ENCODE measurements at places on chromosomes 2 and 18.
A peak's percentile ranks its signal among the peaks of the same experiment; 100 is the strongest.

- DNase-seq = peak; percentile 90
Observed at GRCh38 chr2:218995972-218996711, 2.9 kb upstream of the CRYBA2 start.

- DNase-seq = no peak
Observed at GRCh38 chr2:37090019-37090477, 5.7 kb downstream of the GPATCH11 start.

DNA sequence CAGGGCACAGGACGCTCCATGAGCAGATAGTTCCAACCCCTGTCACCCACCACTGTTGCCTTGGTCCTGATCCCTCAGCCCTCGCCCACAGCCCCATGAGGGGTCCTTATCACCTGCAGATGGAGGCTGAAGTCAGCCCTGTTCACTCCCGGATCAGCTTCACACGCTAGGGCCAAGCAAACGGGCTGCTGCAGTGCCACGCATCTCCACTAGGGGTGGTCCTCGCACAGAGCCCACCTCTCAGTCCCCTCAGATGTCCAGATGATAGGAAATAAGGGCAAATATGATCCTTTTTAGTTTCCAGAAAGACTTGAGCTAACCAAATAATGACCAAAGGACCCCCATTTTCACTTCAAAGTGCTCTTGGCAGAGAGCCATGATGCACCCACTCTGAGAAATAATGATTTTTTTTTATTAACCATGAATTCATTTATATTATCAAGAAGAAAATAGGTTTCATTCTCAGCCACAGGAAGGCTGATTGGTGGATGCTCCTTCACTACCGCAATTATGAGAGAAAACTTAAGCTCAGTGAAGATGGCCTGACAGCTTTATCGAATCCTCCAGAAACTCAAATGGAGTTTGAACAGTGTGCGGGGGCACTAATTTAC, 71.9 kb upstream of the KLHL29 start:
- DNase-seq = peak; percentile 41

DNA sequence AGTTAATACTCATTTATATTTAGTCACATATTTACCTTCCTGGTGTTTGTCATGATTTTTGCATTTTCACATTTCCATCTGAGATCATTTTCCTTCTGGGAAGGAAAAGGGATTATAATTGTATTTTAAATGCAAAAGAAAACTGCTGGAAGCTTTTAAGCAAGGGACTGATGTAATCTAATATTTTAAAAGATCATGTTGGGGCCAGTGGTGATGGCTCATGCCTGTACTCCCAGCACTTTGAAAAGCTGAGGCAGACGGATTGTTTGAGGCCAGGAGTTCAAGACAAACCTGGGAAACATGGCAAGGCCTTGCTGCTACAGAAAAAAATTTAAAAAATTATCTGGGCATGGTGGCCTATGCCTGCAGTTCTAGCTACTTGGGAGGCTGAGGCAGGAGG, 149.0 kb downstream of the MIB1 start:
- no peak for DNase-seq

GRCh38 chr2:190571686-190572085, 37.2 kb upstream of the NEMP2 start:
- no peak for DNase-seq

GRCh38 chr18:3012136-3013023, 564 bp downstream of the LPIN2 start:
- DNase-seq = peak; percentile 26

- no peak for DNase-seq
Observed at GRCh38 chr2:134131681-134132489, 122.0 kb upstream of the MGAT5 start.

- no peak for DNase-seq
Observed at GRCh38 chr2:84856787-84857186, 24.1 kb downstream of the TRABD2A start.

GRCh38 chr2:65742977-65743376, 310.6 kb upstream of the SPRED2 start:
- no peak for DNase-seq

DNA sequence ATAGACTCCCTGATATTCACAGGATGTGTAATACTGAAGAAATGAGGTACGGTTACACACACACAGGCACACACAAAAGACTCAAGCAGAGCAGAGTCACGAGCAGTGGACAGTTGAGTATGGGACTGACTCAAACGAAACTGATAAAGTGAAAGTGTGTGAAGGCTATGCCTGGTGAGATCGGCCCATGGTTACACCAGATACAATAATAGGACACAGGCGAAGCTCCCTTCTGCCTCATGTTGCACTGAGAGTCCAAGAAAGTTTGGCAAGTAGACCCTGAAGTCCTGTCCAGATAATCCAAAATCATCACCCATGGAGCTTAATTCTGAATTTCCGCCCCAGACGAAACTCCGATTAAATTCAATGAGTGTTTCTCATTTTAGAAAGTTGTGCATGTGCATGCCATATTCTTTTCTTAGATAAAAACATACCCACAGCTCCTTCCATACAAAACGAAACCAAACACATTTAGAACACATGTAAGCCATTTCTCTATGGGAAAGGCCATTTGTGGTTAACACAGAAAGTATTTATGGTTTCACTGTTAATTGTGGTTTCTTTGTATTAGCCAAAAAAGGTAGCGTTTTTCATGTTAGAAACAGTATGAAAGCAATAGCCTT, 567.6 kb downstream of the PLCL1 start:
- DNase-seq = no peak

DNA sequence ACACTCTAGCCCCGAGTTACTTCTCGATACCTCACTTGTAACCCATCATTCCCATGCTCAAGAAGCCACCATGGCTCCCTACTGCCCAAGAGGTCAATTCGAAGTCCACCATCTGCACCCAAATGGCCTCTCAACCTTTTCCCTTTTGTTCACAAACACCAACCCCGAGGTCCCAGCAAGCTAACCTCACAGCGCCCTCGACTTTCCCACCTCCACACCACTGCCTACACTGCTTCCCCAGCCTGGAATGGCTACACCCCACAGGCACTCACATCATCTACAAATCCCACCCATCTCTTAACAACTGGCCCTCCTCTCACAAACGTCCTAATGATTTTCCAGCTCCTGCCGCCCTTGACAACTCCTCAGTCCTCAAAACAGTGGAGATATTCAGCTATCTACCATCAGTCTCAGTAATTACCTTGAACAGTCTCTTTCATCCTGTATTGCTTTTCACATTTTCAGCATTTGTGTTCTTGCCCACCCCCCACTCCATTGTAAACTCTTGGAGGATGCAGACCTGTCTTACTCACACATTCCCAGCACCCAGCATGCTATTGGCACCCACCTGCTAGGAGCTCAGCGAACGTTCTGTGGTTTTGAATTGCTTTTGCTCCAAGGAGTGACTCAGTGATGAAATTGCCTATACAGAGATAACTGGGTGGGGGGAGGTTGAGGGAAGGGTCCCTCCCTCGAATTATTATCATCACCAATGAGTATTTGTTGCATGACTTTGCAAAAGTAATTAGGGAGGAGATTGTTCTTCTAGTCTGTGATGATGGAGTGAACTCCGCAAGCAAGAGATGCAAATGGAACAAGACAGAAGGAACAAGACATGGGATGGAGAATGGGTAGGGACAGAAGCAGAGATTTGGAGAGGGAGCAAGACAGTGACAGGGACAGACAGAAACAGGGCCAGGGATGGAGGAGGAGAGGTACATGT, 106.8 kb downstream of the CYP26B1 start:
- no peak for DNase-seq

DNA sequence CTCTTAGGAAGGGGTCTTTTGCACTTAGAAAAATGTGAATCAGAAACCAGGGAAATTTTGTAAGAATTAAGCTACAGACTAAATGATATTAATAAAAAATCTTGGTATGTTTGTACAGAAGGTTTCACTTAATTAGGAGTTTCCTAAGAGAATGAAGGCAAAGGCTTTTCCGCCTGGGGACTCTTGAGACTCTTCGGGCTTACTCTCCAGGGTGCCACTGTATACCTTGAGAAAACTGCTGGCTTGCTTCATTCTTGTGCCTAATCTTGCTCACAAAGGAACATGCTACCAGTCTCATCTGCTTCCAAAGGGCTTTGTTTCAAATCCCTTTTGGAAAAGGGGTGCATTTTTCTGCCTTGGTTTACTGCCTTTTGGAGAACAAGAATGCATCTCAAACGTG, 49.5 kb downstream of the ACTR2 start:
- DNase-seq = no peak

- DNase-seq = peak; percentile 63
Observed at GRCh38 chr2:160321006-160321405, 120.9 kb upstream of the ITGB6 start.

DNA sequence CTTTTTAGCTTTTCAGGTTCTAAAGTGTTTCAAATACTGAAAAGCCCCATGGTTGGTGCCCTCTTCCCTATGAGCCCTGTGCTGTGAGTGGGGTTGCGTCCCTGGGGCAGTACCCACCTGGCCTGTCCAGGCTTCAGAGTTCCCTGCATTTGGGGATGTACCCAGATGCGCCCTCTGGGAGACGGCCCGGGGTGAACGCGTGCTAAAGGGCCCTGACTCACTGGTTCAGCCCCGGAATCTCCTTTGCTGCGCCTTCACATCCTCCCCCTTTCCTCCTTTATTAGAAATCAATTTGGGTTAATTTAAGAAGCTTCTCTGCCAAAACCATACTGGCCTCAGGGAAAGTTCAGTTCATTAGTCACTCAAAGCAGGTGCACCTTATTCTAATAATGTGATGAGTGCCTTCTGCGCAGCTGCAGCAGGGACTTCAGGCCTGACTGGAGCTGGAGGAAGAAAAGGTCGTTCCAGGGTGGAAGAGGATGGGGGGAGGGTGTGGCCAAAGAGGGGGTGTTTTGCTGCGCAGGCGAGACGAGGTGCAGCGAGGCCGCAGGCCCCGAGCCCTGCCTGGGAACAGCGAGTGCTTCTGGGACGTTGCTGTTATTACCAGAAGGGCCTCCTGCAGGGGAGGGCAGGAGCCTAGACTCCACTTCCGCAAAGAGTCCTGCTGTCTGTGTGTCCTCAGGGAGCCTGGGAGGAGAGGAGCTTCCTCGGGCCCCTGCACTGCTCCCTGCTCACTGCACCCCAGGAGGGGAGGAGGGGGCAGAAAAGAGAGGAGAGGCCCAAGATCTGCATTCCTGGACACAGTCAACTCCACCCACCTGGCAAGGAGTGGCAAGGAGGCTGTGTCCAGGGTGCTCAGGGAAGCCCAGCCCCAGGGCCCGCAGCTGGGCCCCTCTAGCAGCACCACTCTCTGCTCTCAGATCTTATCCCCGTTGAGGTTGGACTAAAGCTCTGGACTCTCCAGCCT, 223.2 kb upstream of the PXDN start:
- no peak for DNase-seq

DNA sequence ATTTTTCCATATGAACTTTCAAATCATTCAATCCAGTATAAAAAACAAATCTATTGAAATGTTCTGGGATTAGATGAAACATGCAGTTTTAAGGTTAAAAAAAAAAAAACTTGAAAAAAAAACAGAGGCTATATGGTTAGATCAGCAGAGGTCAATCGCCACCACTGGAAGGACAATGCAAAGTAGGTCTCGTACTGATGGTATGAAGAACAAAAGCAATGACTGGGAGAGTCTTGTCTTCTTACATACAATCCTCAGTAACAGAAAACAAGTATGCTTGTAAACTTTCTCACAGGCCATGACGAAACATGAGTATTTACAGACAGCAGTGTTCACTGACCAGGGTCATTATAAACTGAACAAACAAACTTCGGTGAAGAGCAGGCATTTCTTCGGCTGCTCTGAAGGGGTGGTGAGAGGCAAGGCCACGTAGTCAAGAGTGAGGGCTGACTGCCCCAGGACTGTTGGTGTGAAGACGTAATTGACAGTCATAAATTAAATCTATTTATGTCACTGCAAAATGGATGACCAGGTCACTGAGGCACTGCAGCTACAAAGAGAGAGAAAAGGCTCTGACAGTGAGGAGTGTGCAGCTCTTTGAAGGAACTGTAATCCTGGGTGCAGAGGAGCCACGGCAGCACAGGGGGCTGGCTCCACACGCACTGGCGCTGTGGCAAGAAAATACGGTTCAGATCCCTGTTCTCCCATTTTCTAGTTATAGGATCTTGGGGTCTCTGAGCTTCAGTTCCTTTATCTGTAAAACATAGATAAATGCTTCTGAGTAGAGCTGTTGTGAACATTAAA, 60.0 kb downstream of the NXPH2 start:
- DNase-seq = no peak

- peak; percentile 55 for DNase-seq
Observed at GRCh38 chr18:58091099-58091611, 47.1 kb downstream of the NEDD4L start.

DNA sequence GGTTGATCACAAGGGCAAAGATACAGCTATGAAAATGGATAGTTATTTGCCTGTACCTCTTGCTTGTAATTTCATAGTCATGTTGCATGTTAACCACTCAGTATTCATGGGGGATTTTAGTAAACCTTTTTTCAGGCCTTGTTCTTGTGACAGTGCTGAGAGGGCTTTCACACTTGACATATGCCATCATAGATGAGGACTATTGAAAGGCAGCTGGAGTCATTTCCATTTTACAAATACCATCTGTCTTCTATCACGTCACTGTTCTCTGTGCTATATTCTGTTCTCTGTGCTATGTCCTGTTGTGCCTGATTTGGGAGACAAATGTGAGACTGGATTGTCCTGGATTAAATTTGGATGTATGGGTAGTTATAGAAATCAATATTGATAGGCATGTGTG, 131.7 kb downstream of the LYPD6B start:
- DNase-seq = no peak

- DNase-seq = no peak
Observed at GRCh38 chr2:23550553-23550952, 165.6 kb downstream of the KLHL29 start.

DNA sequence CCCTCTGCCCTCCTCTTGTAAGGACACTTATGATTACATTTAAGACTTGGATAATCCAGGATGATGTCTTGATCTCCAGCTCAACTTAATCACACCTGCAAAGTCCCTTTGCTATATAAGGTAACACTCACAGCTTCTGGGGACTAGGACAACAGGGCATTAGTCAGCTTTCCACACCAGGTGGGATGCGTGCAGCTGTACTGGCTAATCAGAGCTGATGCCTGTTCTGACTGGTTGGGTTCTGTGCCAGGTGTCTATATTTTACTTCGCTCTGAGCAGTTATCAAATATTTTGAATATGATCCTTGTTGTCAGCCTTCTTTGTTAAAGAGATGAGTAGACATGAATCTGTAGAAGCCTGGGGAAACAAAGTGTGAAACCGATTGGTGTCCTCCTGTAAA, 115.5 kb upstream of the ATP8B1 start:
- no peak for DNase-seq

DNA sequence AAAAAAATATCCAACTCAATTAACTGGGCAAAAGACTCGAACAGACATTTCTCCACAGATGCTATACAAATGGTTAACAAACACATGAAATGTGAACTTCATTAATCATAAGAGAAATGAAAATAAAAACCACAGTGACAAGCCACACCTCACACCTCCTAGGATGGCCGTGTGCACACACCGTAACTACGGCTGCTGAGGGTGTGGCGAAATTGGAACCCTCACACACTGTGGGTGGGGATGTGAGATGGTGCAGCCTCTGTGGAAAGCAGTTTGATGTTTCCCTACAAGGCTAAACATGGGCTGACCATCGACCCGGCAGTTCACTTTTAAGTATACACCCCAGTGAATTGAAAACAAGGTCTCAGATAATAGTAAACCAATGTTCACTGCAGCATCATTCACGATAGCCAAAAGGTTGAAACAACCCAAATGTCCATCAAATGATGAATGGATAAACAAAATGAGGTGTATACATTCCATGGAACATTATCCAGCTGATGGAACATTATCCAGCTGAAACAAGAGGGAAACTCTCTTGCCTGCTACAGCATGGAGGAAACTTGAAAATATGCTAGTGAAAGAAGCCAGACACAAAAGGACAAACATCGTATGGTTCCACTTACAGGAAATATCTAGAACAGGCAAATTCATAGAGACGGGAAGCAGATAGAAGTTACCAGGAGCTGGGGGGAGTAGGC, 32.2 kb downstream of the ZAP70 start:
- DNase-seq = no peak

GRCh38 chr2:72136933-72137497, 10.6 kb downstream of the CYP26B1 start:
- no peak for DNase-seq

Measured in HT-29 (cell line).